Stimulated activated CD8-positive, alpha-beta memory T cell treated with anti-CD3 and anti-CD28 coated beads, Interleukin-15, amount 100 ng/mL, for 1 hour (primary cell): ENCODE measurements at places on chromosomes 3 and 15.

DNA sequence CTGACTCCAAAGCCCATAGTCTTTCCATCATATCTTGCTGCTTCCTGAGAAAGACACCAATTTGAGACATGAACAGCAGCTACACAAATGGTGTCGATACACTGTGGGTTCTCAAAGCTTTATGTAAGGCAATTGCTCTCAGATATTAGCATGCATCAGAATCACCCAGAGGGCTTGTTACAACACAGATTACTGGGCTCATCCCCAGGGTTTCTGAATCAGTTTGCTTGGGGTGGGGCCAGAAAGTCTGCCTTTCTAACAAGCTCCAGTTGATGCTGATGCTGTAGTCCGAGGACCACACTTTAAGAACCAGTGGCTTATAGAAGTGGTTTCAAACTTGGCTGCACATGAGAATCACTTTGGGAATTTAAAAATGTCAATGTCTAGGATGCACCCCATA lies 86.5 kb downstream of the SEMA6D start:
- DNase-seq: no peak

- no peak for DNase-seq
These were observed 32.1 kb downstream of the FAM174B start for GRCh38 chr15:92623435-92623834.

DNA sequence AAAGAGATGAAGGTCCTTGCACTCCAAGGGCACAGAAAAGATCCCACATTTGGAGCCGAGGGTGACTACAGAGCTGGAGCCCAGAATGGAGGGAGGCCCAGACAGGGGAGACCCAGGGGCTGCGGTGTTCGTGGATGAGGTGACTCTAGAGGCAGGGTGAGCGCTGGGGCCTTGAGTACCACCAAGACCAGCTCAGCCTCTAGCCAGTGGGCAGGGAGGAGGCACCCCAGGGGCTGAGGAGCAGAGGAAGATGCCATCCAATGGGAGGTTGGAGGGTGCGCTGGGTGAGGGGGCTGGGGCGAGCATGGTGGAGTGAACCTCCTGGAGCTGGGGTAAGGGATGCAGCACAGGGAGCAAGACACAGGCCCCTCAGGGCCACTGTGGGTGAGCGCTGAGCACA lies 13.3 kb downstream of the RRP9 start:
- no peak for DNase-seq

GRCh38 chr3:72368331-72368975 lies 479.8 kb downstream of the SHQ1 start:
- no peak for DNase-seq

DNA sequence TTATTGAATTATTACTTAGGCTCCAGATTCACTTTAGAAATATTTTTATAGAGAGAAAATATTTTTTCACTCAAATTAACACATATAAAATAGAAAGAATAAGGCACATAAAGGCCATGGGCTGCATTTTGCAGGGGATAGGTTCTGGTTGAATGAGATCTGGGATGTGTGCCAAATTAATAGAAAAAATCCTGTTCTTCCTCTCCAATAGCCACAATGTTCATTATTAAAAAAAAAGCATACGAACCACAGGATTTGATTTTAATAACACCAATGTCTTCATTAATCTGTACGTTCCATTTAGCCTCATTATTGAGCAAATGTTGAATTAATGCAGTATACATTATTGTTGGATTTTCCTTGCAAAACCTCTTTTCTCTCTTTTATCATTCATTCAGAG lies 622.8 kb upstream of the AGTR1 start:
- no peak for DNase-seq

GRCh38 chr3:34248352-34248751 lies 449.9 kb downstream of the PDCD6IP start:
- no peak for DNase-seq
